Suprapubic skin (tissue), 4 donors: ENCODE measurements at places on chromosomes 1 and 21.
A peak's percentile ranks its signal among the peaks of the same experiment; 100 is the strongest.

GRCh38 chr1:26237230-26237966 is 3.4 kb downstream of the CEP85 start:
- DNase-seq, result no peak

- no peak for DNase-seq
Measured at GRCh38 chr1:2564815-2565374, 8.7 kb downstream of the TNFRSF14 start.

DNA sequence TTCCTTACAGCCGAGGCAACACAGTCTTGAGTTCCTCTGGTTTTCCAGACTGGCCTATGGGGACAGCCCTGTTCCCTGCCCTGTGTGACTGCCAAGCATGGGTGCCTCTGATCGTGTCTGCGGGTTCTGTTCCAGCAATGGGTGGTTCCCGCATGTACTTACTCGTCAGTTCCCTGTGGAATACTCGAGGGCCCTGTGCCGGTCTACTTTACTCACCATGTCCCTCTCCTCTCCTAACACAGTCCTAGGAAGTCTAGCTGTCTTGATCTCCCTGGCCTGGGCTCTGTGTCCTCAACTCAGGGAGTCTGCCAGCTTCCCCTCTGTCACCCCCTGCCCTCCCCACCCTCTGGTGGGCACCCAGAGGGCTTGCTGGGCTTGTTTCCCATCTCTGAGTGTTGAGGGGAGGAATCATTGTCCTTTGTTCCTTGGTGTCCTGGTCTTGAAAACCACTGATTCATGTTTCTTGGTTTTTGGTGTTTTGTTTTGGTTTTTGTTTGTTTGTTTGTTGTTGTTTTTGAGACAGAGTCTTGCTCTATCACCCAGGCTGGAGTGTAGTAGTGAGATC is 36.0 kb downstream of the TRAPPC10 start:
- peak; percentile 43 for DNase-seq

DNA sequence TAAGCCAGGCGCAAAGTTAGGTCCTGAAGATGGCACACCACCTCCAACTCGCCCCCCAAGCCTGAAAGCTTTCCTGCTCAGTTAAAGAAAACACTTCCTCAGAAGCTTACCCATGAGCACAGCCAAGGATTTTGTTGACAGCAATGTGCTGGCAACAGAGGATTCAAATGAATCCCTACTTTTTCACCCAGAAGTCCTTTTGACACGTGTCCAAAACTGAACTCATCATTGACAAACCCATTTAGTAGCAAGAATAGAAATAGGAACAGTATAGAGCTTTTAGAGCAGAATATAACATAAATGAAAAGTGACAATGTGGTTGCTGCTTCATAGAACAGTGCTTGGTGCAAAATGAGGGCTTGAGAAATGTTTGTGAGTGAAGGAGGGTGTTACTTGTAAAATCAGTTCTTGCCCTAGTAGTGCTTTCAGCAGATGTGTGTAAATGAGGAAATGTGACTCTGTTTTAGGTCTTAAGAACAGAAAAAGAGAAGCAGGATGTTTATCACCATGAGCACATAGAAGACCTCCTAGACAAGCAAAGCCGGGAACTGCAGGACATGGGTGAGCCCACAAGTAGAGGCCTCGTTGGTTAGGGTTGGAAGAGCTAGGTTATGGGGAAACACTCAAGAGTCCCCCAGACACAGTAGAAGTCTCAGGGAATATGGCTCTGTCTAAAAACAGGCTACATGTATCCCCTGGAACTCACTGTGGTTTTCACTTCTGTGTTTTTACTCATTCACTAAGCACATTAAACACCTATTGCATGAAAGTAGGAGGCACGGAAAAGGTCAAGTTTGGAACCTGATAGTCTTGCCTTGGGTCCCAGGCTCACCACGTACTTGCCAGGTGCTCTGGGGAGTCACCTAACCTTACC is 48.6 kb upstream of the TMEM125 start:
- no peak for DNase-seq

DNA sequence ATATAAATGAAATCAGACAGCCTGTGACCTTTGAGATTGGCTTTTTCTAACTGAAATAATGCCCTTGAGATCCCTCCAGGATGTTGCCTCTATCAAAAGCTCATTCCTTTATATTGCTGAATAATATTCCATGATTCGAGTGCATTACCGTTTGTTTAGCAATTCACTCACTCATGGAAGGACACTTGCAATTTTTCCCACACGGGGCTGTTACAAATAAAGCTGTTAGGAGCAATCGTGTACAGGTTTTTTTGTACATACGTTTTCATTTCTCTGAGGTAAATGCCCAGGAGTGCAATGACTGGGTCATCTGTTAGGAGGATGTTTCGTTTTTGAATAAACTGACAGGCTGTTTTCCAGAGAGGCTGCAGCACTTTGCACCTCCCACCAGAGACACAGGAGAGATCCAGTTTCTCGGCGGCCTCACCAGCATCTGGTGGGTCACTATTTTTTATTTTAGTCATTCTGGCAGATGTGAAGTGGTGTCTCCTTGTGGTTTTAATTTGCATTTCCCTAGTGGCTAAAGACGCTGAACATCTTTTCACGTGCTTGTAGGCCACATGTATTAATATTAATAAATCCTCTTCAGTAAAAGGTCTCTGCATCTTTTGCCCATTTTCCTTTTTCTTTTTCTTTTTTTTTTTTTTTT is 11.0 kb downstream of the PRDM15 start:
- no peak for DNase-seq

GRCh38 chr1:214511639-214511998 is 39.8 kb downstream of the PTPN14 start:
- no peak for DNase-seq

DNA sequence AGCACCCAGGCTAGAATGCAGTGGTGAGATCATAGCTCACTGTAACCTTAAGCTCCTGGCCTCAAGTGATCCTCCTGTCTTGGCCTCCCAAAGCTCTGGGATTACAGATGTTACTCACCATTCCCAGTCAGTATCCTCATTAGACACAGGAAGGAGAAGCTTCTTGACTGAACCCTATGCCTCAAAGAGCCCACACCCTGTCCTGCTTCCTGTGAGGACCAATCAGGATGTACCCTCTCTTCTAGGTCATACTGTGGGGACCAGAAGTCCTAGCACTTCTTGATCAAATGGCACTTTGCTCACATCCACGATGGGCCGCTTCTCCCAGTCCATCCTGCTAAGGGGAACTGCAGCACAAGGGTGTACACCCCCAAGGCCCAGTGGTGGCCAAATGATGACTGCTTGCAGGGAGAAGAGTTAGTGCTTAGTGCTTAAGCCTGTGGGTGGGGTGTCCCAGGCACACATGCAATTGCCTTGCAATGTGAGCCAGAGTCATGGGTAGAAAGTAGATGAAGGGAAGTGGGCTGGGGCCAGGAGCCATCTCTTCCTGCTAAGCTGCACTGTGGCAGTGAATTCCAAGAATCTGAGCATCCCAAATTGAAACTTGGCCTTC is 9.8 kb downstream of the CD34 start:
- no peak for DNase-seq

- no peak for DNase-seq
Measured at GRCh38 chr1:156859523-156860112, 701 bp upstream of the INSRR start.
